NCI-H187 treated with DMSO at 0.1 percent for 48 hours (cell line): ENCODE measurements at places on chromosomes 7 and 10.

DNA sequence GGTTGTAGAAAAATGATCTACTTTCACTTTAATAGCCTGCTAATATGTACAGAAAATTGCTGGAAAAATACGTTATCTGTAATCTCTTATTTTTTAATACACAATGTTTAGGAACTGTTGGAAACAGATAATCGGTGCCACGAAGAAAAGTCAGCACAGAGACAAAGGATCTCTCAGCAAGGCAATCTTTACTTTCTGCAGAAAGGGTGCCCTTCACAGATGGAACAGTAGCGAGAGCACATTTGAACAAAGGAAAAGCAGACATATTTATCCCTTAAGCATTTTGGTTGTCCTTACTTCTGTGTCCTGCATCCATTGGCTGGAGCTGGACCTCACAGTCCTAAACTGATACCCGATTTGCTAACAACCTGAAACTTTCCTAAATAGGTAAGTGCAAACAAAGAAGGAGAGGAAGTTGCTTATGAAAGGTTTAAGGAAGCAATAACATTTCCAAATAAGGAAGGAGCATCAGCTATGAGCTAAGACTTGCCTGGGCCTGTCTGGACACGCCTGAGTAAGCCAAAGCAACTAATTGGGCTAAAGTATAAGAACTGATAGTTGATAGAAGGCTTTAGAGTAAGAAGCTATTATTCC lies 640.0 kb downstream of the SH2D4B start:
- no peak for DNase-seq

DNA sequence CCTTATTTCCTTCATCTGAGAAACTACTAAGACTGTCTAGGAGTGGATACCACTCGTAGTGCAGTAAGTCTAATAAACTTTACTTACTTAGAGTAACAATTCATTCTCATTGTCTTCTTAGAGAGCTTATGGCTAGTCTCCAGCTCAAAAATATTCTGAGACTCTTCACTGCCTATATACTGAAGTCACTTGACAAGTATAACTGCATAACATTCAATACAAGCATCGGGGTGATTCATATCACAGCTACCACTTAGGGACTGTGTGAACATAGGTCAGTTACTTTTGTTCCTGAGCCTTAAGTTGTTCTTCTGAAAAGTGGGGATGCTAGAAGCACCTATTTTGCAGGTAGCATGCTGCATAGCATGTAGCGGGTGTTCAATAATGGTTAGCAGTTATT lies 111.0 kb downstream of the HTR7 start:
- no peak for DNase-seq

- no peak for DNase-seq
Observed at GRCh38 chr10:63537536-63537935, 16.3 kb downstream of the REEP3 start.

DNA sequence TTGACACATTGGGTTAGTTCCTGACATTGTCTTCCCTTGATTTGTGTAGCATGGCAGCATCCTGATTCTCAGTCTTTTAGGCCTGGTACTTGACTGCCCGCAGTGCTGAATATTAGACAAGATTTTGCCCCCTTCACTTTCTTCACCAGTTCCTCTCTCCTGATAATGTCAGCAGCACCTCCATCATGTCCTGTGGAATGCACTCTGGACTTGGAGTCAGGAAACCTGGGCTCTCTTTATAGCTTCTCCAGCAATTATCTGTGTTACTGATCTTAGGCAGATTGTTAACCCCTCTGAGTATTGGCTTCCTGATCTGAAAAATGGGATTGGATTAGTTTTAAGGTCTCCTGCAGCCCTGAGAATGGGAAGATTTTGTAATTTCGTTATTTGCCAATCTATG lies 19.0 kb downstream of the HBP1 start:
- DNase-seq = no peak

- peak; percentile 46 for DNase-seq
Observed at GRCh38 chr7:140397784-140398750, at the start of gene SLC37A3. Gene SLC37A3 (minus strand): TSS chr7:140398530. CDS start chr7:140382526, 16,004 bp downstream.

- no peak for DNase-seq
Observed at GRCh38 chr10:31051703-31052102, 20.0 kb upstream of the ZNF438 start.

DNA sequence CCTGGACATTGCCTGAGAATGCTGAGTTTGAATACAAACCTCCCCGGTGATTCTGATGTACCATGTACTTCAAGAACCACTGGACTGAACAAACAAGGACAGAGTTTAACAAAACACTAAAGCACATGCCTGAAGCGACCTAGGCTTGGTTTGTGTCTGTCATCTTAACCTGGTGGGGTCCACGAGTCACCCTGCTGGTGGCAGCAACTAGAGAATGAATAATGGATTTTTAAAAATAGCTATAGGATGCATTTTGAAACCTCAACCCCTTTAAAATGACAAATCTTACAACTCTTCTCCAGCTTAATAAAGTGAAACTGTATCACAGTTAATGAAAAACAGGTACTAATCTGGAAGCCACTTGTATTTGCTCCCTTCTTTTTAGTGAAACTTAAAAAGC lies 25.2 kb downstream of the CDHR3 start:
- no peak for DNase-seq

- DNase-seq = no peak
Observed at GRCh38 chr7:130901209-130901783, 167.3 kb upstream of the KLF14 start.

- no peak for DNase-seq
Observed at GRCh38 chr7:44322631-44323363, 2.6 kb downstream of the CAMK2B start.

DNA sequence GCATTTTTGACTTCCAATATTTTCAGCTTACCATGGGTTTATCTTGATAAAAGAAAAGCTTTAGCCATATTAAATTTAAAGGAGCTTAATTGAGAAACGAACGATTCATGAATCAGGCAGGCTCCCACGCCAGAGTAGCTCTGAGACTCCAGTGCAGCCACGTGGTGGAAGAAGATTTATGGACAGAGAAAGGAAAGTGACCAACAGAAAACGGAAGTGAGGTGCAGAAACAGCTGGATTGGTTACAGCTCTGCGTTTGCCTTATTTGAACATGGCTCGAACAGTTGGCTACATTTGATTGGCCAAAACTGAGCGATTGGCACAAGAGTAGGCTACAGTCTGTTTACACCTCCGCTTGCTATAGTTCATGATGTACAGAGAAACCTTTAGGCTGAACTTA lies 395.4 kb downstream of the GATA3 start:
- DNase-seq = no peak

GRCh38 chr7:158028971-158029370 lies 558.7 kb downstream of the PTPRN2 start:
- no peak for DNase-seq
